ENCODE measurements at places on chromosomes 5 and 9. TPM values are rescaled to one million over a fixed set of nuclear protein-coding genes. Genes with fewer than 3 reads are reported as not detected.
A peak's percentile ranks its signal among the peaks of the same experiment; 100 is the strongest.

Gene KCNN2
- total RNA-seq = not detected

Gene C6
- not detected for total RNA-seq

Gene SPAAR
- total RNA-seq = 0.72 TPM

Gene PLAC8L1
- total RNA-seq = not detected

Gene GPX3
- total RNA-seq = 8.8 TPM

Gene PCSK5
- 13.3 TPM for total RNA-seq

Gene ARL14EPL
- total RNA-seq = not detected

Gene TMC1
- not detected for total RNA-seq

Gene CDX1
- 0.36 TPM for total RNA-seq

Gene ANKRD20A1
- total RNA-seq = not detected

Gene FAM169A
- under 0.01 TPM for total RNA-seq

Gene FBP2
- total RNA-seq = not detected

Gene PCDHB9
- total RNA-seq = 1.8 TPM

GRCh38 chr9:2466703-2467102 lies 154.9 kb upstream of the VLDLR start:
- no peak for DNase-seq

- peak; percentile 61 for DNase-seq
Observed at GRCh38 chr5:96537386-96537785, 104.3 kb upstream of the PCSK1 start.

DNA sequence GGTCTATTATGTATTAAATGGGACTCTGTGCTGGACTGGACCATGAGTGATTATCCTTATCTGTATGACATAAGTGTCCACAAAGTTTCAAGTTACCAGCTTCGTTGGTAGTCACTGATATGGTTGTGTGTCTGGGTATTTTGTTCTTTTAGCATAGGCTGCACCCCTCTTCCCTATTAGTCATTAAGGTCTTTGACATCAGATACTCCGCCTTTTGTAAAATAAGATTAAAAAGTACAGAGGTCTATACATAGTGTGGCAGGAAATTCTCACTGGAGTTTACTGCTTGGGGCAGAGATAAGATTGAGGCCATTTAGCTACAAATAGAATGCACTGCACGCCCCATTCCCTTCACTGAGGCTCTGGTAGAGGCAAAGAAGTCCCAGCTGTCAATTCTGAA lies 99.4 kb downstream of the TMEM215 start:
- no peak for DNase-seq

- no peak for DNase-seq
Observed at GRCh38 chr9:35579130-35579529, 25.9 kb upstream of the TESK1 start.

GRCh38 chr9:12633016-12633765 lies 60.0 kb upstream of the TYRP1 start:
- no peak for DNase-seq

DNA sequence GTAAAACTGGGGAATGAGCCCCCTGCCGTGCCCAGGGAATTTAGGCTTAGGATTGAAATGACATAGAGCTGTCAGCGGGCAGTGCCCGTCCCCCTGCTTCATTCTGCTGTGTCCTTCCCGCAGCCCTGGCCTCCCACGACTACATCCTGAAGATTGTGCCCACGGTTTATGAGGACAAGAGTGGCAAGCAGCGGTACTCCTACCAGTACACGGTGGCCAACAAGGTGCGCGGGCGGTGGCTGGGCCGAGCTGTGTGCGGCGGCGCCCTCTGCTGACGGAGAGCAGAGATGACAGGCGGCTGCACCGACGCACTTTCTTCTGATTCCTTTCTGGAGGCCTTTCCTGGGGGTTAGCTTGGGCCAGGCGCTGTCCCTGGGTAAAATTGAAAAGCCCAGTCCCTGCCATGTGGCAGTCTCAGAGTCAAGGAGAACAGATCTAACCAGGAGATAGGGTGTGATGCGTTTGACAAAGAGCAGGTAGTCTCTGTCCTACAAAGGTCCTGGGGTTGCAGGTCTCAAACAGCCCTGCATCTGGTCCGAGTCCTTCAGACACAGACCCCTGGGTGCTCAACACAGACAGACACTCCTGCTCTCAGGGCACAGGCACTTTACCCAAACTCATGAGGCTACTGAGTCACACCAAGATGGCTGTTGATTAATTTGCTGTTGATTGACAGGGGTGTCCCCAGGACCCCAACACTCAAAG lies 26.8 kb upstream of the RPL26L1 start:
- peak; percentile 92 for DNase-seq

- no peak for DNase-seq
Observed at GRCh38 chr5:91271999-91272398, 111.1 kb downstream of the ARRDC3 start.

GRCh38 chr5:156529892-156530291 lies 202.9 kb downstream of the SGCD start:
- DNase-seq = no peak

- no peak for DNase-seq
Observed at GRCh38 chr5:32172923-32173266, 1.2 kb downstream of the GOLPH3 start.

- no peak for DNase-seq
Observed at GRCh38 chr5:133083901-133084300, 32.1 kb downstream of the HSPA4 start.

- peak; percentile 50 for DNase-seq
Observed at GRCh38 chr5:41908374-41909079, 4.4 kb downstream of the RIMOC1 start.

DNA sequence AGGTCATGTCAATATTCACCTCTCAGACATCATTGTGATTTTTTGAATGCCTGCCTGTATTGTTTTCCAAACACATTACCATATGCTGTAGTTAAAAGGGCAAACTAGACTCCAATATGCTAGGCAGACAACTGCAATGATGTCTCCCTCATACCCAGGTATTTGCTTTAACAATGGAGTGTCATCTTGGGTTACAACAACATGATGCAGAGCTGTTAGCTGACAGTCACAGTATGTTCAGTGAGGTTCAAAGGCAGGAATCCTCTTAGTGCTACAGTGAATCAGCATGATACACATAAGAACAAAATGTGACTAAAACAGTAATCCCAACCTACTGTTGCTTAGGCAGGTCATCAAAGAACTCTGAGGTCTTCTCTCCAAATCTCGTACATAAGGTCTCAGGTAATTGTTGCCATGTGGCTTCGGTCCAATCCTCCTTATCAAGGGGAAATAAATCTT lies 24.0 kb downstream of the OR1J1 start:
- DNase-seq = peak; percentile 30

GRCh38 chr5:5461012-5461411 lies 38.5 kb downstream of the ICE1 start:
- no peak for DNase-seq

GRCh38 chr5:95027151-95027721 lies 257.7 kb downstream of the MCTP1 start:
- DNase-seq = no peak

GRCh38 chr5:142073362-142073988 lies 35.1 kb upstream of the NDFIP1 start:
- DNase-seq = no peak

DNA sequence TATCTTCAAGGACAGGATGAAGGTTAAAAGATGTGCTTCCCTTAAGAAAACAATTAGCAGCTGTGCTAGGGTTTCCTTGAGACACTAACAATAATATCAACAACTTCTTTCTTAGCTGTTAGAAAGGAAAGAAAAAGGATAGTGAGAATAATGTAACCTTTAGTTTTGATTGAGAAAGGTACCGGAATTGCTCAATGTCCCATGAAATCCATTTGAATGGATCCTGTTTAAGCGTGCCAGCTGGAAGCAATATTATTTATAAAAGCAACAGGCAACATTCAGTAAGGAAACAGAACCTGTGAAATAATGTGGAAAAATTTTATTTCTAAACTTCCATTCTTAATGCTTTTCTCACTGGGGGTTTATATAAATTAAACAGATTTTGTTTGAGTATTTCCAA lies 120.9 kb downstream of the CCDC192 start:
- no peak for DNase-seq

GRCh38 chr9:4572184-4572826 lies 82.0 kb downstream of the SLC1A1 start:
- DNase-seq = no peak

DNA sequence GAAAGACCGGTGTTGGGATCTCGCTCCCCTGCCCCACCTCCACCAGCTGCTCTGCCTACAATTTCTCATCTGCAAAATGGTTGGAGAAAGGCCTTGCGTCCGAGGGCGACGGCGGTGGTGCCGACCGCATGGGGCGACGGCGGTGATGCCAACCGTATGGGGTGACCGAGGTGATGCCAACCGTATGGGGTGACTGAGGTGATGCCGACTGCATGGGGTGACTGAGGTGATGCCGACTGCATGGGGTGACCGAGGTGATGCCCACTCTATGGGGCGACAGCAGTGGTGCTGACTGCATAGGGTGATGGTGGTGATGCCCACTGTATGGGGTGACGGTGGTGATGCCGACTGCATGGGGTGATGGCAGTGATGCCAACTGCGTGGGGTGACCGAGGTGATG lies 171.0 kb downstream of the OLFM1 start:
- peak; percentile 59 for DNase-seq

DNA sequence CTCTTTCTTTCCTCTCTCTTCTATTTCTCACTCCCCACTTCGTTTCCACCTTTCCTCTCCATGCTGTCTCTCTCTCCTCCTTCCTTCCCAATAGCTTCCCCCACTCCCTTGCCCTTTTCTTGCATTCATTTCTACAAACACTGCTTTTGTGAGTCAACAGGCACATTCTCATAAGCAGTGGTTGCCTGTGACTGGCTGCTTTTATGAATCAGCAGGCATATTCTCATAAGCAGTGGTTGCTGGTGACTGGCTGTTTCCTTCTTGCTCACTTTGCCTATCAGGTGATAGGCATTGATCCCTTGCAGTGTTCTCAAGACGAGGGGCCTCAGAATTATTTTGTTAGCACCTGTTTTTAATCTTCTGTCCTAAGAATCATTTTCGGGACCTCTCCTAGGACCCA lies 116.1 kb upstream of the ACTBL2 start:
- DNase-seq = peak; percentile 85

DNA sequence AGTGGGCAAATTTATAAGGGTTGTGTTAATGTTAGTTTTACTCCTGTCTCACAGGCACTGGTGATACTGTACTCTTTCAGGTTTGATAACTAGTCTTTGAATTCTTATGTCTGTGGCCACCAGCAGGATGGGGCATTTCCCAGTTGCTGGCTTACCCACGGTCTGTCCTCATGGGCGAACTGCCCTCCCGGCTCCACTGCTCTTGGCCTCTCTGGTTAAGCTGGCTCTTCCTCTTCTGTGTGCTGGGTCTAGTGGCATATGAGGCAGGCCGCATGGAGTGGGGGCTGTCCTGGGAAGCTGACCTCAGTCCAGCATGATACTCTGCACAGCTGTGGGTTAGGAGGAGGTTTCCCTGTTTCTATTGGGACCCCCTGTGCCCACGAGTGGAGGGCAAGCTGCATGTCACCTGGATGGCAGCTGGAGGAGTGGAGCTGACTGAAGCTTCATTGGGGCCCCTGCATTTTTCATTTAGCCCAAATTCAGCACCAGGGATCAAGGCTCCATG lies 19.5 kb downstream of the PHF2 start:
- no peak for DNase-seq

DNA sequence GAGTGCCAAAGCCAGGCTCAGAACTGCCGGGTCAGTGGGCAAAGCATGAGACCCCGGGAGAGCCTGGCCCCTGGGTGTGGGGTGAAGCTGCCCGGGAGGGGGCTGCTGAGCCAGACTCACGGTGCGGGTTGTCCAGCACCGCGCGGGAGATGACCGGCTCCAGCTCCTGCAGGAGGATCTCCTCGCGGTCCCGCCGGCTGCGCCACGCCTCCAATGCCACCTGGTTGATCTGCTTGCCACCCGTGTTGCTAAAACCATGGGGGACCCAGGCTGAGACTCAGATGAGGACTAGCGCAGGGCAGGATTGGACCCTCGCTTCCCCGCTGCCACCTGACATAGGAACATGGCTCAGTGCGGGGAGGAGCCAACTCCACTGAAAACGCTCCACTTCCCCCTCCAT lies 2.6 kb downstream of the TOR2A start:
- no peak for DNase-seq

- no peak for DNase-seq
Observed at GRCh38 chr5:101393795-101394450, 490.8 kb upstream of the ST8SIA4 start.

Data from osteoblast (primary cell).